NCI-H2227 treated with DMSO at 0.1 percent for 48 hours (cell line): ENCODE measurements at places on chromosomes 4 and X.

DNA sequence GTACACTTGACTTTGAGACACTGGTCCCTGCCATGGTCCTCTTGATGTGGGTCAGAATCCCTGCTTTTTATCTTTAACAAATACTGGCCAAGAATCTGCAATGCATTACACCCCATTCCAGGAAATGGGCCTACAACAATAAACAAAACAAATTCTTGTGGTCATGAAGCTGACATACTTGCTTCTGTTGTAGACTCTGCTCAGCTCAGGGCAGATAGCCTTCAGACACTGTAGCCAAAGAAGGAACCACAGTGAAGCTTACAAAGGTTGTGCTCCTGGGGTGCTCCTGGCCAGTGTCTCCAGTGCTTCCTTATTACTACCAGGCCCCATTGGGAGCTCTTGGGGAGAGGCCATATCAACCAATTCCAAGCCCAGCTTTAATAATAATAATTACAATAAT lies 21.8 kb downstream of the KIAA1210 start:
- DNase-seq: no peak

- no peak for DNase-seq
Measured at GRCh38 chr4:128570387-128570975, 239.0 kb upstream of the JADE1 start.

DNA sequence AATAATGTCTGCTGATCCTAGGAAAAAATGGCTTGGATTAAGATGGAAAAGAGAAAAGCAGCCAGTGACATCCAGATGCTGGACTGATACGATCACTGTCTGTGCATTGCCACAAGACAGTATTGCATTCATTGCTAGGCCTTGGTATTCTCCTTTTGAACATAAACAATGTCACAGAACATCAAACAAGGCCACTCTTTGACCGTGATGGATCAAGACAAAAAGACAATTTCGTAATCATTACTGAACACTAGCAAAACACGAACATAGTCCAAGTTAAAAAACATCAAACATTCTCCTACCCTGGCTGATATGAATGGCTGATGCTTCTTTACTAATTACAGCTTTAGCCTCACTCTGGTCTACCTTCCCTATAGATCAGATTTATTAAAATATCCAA lies 374.1 kb upstream of the CXorf51B start:
- no peak for DNase-seq

DNA sequence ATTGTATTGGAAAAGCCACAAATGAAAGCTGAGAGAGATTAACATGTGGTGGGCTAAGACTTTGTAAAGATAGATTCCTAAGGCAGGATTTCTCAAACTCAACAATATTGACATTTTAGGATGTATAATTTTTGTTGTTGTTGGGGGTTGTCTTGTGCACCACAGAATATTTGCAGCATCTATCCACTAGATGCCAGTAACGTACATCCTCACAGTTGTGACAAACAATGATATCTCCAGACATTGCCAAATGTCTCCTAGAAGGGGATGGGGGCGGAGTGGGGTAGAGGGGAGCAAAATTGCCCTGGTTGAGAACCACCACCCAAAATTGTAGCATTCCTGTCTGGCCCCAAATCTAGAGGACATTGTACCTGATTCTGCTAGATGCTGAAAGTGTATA lies 14.7 kb upstream of the CBR4 start:
- no peak for DNase-seq

GRCh38 chrX:132810964-132811712 lies 147.3 kb downstream of the HS6ST2 start:
- no peak for DNase-seq

GRCh38 chr4:187084701-187085100 lies 361.0 kb upstream of the FAT1 start:
- DNase-seq: no peak

DNA sequence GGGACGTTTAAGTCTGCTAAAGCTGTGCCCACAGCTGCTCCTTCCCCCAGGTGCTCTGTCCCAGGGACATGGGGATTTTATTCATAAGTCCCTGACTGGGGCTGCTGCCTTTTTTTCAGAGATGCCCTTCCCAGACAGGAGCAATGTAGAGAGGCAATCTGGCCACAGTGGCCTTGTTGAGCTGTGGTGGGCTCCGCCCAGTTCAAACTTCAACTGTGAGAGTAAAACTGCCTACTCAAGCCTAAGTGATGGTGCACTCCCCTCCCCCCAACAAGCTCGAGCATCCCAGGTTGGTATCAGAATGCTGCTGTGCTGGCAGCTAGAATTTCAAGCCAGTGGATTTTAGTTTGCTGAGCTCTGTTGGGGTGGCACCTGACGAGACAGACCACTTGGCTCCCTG lies 1371.4 kb downstream of the ADGRL3 start:
- DNase-seq: no peak

GRCh38 chr4:98688411-98689290 lies 30.2 kb upstream of the TSPAN5 start:
- DNase-seq: no peak

DNA sequence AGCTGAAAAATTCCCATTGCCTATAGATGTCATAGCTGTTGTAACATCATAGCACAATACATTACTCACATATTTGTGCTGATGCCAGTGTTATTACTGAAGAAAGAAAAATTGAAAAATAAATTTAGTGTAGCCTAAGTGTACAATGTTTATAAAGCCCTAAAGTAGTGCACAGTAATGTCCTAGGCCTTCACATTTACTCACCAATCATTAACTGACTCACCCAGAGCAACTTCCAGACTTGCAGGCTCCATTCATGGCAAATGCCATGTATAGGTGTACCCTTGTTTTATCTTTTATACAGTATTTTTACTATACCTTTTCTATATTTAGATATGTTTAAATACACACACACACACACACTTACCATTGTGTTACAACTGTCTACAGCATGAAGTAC lies 265.4 kb upstream of the MAGEB18 start:
- DNase-seq: no peak

DNA sequence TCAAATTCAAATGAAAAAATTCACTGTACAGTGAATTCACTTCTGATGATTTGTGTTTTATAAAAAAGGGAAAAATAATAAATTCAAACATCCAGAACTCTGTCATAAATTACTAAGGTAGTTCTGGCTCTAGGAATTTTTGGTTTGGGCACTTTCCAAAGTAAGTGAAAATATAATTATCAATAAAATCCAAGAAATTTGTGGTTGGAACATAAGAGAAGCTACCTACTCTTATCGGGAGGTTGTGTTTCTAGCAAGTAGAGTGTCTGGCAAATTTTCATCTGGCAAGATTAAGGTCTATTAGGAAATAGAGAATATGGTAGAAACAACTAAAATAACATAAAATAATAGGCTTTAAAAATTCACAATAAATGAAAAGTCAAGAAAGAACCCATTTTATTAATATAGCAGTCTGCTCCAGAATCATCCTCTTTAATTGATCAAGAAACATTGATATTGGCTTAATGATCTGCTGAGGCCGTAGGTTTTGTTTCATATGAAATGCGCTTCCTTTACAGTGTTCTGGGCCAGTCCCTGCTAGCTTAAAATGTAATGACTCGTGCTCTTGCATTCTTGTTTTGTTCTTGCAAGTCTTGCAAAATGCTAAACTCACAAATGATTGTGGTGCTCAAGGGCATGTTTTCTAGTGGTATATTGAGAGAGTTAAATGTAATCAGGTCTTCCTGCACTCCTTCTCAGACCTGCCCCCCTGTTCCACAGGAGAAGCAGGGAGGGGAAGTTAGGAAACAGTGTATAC lies 331.4 kb downstream of the RAPGEF2 start:
- DNase-seq: no peak

DNA sequence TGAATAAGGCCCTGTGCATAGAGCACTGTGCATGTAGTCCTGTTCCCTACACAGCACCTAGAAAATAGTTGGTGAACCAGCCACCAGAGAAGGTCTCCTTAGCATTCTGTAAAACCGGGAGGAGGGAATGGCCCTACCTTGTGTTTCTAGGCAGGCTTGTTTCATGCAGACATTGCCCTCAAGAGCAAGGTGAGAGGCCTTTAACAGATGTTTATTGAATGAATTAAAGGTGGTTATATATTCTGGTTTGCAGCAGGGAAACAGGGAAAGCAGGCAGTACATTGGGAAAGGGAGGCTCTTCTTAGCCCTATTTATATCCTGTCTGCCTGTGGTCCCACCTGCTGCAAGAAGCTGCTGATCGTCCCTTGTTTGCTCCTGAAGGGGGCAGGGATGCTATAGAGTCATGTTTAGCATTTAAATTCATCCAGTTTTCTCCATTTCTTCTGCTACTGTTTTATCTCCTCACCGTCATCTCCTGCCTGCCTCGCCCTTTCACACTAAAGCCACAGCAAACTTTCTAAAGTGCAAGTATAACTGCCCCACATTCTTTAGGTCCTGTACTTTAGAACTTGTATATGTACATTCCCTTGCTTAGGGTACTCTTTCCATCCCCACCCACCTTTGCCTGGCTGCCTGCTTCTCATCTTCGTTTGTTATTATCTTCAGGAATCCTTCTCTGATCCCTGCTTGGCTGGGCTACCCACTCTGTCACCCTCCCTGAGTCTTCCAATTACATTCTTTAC lies 60.3 kb downstream of the EGF start:
- no peak for DNase-seq

DNA sequence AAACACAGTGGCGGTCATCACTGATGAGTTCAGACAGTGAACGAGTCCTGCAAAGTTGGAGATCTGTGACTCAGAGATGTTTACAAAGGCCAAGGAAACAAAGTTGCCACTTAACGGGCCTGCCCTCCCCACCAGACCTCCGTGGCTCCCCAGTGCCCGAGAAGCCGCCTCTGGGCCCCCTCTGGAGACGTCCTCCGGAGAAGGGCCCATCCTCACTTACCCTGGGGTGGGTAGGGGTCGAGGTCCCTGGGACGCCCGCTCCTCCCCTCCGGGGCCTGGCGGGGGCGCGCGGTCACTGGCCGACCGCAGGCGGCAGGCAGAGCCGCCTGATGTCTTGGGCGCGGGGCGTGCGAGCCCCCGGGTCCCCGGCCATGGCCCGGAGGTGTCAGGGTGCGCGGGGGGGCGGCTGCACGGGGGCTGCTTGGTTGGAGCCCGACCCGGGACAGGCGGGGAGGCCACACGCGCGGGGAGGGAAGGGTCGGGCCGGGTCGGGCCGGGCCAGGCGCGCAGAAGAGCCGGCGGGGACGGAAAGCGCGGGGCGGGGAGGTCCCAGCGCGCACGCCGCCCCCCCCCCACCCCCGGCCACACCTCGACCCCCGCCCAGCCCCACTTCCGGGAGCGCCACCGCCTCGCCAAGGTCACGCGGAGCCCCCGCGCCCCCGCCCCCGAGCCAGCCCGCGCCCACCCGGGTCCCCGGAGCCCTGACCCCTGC lies 529 bp downstream of the DHRSX start:
- no peak for DNase-seq

- no peak for DNase-seq
Measured at GRCh38 chr4:41174444-41174843, 39.9 kb downstream of the APBB2 start.

GRCh38 chr4:100509386-100509785 lies 8.4 kb downstream of the EMCN start:
- no peak for DNase-seq

DNA sequence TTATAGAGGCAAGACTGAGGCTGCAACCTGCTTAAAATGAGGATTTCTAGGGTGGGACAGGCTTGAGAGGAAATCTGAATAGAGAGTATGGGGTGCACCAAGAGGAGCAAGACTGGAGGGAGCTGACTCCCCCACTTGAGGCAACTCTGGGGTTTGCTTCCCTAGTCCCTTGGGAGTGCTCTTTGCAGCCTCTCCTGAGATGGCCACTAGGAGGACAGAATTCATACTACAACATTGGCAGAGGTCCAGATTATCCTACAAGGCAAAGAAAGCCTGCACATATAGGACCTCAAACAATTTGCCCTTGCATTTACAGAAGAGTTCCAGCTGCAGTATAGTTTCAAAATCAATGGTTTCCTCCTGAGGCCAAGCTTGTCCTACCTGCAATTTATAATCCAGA lies 830.9 kb downstream of the TECRL start:
- DNase-seq: no peak

GRCh38 chr4:140359562-140360427 lies 13.7 kb upstream of the SCOC start:
- DNase-seq: peak; percentile 69

- DNase-seq: no peak
Measured at GRCh38 chr4:18405054-18405453, 383.5 kb upstream of the LCORL start.

GRCh38 chr4:36269101-36269500 lies 12.3 kb upstream of the DTHD1 start:
- no peak for DNase-seq

DNA sequence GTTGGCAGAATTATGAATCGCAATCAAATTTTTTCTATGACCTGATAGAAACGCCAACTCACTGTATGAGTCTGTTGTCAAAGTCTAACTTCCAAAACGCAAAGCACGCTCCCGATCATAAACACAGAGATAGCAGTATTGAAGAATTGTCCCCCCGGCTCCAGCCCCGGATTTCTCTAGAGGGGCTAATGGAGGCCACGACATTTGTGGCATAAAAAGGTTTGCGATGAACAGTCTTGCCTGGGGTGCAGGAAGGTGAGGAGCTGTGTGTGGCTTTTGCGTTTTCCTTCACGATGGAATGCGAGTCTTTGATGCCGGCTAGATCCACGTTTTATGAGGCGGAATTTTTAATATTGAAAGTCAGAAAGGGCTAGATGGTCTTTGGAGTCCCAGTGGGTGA lies 183.0 kb downstream of the CRLF2 start:
- DNase-seq: no peak

- no peak for DNase-seq
Measured at GRCh38 chr4:184375027-184375426, 99.3 kb downstream of the IRF2 start.

DNA sequence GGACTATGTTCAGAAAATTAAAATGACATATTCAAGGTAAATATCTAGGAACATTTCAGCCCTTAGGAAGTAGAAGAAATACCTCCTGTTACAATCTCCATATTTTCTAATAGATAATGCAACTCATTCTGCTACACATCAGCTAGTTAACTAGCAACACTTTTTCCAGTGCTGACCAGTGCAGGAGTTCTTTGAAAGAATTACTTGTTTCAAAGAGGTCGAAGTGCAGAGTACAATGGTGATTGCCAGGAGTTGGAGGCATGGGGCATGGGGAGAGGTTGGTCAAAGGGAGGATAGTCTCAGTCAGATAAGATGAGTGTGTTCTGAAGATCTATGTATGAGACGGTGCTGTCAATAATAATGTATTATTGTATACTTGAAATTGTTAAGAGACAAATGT lies 53.1 kb downstream of the MTNR1A start:
- no peak for DNase-seq

GRCh38 chr4:106493086-106493485 lies 124.5 kb upstream of the GIMD1 start:
- no peak for DNase-seq

- no peak for DNase-seq
Measured at GRCh38 chrX:24694825-24695224, 1.1 kb downstream of the POLA1 start.

GRCh38 chr4:53905276-53905940 lies 159.0 kb downstream of the CHIC2 start:
- DNase-seq: no peak

- no peak for DNase-seq
Measured at GRCh38 chr4:48268956-48269860, at the start of gene TEC. TSS of gene TEC (minus strand) at chr4:48269838. CDS start at chr4:48228614, 41,224 bp downstream.
